Jurkat, Clone E6-1 (cell line): ENCODE measurements at places on chromosomes 7 and 10.

- DNase-seq: no peak
These were observed 98.8 kb upstream of the COL1A2 start for GRCh38 chr7:94295850-94296249.

DNA sequence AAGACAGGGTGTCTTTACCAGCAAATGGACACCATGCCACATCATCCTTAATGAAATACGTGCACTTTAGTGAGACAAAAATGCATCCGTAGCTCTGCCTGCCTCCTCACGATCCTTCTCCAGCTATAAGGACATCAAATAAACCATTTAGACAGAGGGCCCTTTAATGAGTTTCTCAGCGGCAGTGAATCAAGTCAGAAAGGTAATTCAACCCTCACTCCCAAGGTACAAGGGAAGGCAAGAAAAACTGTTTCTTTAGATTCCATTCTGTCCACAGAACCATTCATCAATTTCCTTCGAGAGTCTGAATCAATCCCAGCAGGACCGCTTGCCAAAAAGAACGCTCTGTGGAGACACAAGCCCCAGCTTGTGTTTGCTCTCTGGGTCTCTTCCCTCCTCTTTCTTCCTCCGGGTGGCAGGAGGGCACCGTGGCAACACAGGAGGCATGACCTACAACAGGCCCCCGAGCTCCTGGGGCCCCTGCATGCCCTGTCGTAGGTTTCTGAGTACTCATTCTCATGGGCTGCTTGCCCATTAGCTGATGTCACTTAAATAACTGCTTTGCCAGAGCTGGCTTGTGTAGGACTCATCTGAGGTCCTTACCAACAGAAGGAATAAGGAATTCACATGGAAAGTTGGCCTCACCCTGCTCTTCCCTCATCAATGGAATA, 297.8 kb upstream of the PRKCQ start:
- DNase-seq: no peak

GRCh38 chr7:117047496-117047895, 94.2 kb downstream of the ST7 start:
- DNase-seq: no peak

DNA sequence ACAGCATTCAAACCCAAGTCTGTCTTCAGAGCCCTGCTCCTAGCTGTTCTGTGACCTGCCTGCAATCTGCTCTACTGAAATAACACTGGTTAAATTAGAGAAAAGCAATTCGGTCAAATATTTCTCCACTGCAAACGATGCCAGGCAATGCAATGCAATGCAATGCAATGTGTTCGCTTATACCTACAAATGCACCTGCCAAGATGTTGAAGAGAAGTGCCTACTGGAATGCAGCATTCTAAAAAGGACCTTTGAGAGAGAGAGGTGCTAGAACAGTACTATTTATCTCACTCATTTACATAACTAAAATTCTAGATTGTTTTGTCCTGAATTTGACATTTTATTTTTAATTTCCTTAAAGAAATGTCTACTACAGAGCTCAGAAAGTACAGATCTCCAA, 157.3 kb upstream of the CDK1 start:
- DNase-seq: no peak

DNA sequence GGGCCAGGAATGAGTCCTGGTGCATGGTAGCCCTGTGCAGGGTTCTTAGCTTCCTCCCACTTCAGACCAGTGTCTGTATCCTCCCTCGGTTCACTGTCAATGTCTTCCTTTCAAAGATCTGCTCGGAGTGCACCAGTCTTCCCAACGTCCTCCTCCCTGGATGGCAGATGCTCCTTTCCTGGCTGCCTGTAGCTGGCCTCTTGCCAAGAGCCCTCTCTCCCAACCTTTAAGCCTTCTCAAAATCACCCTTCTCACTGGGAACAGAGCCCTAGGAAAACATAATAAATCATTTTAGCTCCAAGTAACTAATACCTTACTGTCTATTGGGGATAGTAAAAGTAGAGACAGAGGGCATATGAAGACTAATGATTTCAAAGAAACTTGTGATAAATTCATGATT, 490.6 kb downstream of the CCSER2 start:
- no peak for DNase-seq

- peak; percentile 63 for DNase-seq
These were observed 31.0 kb downstream of the AMZ1 start for GRCh38 chr7:2719007-2719406.

DNA sequence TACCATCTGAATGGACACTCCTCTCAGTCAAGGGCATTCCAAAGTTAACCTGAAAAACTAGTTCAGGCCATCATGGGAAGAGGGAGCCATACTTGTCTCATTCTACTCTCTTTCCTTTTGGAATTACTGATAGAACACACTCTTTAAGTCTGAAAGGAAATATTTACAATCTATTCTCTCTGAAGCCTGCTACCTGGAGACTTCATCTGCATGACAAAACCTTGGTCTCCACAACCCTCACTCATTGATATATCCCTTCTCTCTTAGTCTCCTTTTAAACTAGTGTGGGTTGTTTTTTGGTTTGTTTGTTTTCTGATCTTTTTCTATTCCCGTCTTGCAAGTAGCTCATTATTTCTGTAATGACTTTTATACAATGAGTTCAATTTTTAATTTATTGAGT, 169.5 kb downstream of the C1GALT1 start:
- DNase-seq: no peak

DNA sequence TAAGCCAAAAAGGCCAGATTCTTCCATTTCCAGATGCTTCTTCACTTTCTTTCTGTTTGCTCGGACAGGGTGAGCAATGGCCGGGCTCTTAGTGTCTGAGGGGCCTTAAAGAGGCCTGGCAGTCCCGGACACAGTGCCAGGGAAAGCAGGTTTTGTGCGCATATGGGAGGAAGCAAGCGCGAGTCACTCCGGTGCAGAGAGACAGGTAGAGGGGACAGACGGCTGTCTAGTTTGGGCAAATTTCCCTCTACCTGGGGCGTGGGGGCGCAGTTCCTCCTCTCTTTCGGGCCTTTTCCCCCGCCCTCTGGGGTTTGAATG, 4.7 kb downstream of the NEUROD6 start:
- DNase-seq: no peak

- no peak for DNase-seq
These were observed 191.1 kb downstream of the LRMDA start for GRCh38 chr10:75622503-75622902.

GRCh38 chr10:105185161-105185560, 544.1 kb downstream of the SORCS3 start:
- DNase-seq: no peak

- no peak for DNase-seq
These were observed 3.2 kb downstream of the WDR11 start for GRCh38 chr10:120854388-120854787.

DNA sequence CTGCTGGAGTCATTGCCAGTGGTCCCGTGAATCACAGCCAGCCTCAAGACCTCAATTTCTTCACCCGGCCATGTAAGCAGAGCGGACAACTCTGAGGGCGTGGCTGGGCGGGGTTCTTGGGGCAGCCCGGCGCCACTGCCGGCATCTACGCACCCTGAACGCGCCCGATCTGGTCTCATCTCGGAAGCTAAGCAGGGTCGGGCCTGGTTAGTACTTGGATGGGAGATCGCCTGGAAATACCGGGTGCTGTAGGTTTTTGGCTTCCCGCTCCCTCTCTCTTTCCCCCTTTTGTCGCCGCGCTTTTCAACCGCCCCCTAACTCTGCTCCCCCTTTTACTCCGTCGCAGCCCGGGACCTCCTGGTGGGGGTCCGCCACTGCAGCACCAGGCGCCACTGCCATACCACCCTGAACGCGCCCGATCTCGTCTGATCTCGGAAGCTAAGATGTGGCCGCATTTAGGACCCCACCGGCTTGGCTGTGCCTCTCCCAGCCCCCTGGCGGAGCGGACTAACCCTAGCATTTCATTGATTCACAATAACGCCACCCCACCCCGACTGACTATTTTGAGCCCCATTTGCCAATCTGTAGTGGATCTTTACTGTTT, 25.3 kb downstream of the GARIN1A start:
- peak; percentile 68 for DNase-seq

- no peak for DNase-seq
These were observed 13.6 kb downstream of the FOXP2 start for GRCh38 chr7:114428211-114428610.

- DNase-seq: peak; percentile 64
These were observed 83.9 kb upstream of the PDLIM1 start for GRCh38 chr10:95374597-95375209.

DNA sequence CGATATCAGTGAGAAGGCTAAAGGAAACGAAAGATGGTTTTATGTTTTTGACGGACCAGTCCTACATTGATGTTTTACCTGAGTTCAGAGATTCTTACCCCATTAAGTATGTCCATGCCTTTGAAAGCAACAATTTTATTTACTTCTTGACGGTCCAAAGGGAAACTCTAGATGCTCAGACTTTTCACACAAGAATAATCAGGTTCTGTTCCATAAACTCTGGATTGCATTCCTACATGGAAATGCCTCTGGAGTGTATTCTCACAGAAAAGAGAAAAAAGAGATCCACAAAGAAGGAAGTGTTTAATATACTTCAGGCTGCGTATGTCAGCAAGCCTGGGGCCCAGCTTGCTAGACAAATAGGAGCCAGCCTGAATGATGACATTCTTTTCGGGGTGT, 27.7 kb downstream of the MET start:
- no peak for DNase-seq

- no peak for DNase-seq
These were observed 97.7 kb downstream of the PRKG1 start for GRCh38 chr10:51171946-51172345.

DNA sequence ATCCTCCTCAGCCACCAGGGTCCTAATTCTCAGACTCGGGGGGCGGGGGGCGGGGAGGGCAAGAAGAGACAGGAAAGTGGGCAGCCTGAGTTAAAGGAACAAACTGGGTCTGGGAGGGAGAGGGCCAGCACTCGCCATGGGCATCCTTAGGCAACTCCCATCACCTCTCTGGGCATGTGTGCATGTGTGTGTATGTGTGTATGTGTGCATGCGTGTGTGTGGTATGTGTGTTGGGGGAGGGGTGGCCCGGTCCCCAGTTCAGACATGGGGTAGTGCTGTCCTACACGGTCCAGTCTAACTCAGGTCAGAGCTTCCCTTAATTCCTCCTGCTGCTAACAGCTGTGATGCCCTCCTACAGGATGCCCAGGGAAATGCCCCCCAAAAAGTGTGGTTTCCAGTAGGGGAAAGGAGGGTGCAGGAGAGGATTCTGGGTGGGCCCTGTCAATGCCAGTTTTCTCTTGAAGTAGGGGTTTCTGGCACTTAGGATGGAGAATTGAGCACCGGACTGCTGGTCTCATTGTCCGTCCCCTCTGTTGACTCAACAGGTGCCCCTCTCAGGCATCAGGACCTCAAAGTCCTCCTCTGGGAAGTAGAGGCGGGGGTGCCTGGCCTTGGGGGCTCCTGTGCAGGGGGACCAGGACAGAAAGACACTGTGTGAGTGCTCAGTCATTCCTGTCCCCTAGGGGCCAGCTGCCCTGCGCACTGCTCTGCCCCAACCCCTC, 15.1 kb upstream of the ZMIZ1 start:
- DNase-seq: no peak

DNA sequence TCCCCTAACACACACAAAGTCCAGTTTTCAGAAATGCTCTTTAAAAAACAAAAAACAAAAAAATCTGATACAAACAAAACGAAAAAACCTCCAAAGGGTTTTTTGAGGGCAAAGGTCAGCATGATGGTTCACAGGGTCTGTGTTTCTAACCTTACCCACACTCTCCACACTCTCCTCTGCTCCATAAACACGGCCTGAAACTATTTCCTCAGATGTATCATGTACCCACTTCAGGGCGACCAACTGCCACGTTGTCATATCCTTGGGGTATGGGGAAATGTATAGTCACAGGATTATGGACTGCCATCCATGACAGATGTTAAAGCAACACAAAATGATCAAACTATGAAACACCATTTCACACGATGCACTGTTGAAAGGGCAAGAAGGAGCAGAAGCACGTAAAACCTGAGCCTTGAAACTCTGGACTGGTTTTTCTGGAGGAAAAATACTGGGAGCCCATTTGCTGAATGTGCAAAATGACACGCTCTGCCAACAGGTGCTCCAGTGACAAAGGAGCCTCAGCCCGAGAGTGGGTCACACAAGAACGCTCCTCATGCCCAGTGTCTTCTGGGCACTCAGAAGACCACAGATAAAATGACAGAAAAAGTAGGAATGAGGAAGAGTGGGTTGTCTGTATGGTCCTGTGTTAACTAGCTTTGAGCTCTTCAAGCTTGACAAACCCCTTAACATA, 15.8 kb downstream of the NAPEPLD start:
- no peak for DNase-seq

GRCh38 chr10:110641256-110641655, 2.9 kb upstream of the RBM20 start:
- no peak for DNase-seq

DNA sequence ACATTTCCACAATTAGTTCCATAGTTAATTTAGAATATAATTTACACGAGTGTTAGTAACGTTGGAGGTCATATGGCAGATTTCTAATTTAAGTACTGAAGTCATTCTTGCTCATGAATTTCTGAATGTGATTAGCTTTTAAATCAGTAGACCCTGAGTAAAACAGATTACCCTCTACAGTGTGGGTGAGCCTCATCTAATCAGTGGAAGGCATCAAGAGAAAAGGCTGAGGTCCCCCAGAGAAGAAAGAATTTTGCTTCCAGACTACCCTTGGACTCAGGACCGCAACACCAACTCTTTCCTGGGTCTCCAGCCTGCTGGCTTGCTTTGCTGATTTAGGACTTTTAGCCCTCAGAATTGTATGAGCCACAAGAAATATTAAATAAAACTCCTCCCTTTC, 33.2 kb downstream of the IFT22 start:
- no peak for DNase-seq

DNA sequence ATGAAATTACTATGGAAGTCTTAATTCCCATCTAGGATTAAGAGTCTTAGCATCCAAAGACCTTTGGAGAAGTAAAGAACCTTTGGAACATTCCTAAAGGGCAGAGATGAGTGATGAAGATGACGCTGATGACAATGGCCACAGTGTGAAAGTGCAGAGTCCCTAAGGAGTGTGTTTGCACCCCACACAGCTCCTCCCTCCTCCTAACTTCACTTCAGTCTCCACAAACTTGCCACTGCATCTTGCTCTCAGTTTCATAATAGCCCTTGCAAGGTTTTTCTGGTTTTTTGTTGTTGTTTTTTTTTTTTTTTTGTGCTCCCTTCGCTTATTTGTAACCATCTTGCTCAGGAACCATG, 117.5 kb upstream of the ANLN start:
- DNase-seq: no peak

- no peak for DNase-seq
These were observed 1.6 kb upstream of the KNDC1 start for GRCh38 chr10:133158437-133158755.

DNA sequence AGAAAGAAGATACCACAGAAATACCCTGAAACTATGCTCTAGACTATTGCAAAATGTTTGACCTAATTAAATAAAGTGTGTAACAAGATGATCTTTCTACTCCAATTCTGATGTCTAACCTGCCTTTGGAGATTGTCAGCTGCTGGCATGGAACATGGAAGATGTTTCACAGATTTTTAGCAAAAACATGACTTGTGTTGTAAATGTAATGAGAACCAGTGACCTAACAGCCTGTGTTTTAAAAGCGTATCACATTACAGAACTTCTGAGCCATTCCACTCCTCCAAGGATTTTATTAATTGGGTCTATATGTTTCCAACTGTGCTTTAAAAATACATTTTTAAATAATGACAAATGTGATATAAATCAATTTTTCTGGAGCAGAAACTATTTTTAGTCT, 526.3 kb upstream of the SEMA3D start:
- DNase-seq: no peak
